MCF 10A (cell line): ENCODE measurements at places on chromosomes 6 and 20. TPM values are rescaled to one million over a fixed set of nuclear protein-coding genes. Genes with fewer than 3 reads are reported as not detected.

- H3K27me3 ChIP-seq = no peaks in the 10 kb centered on the region
- no peak overlapping the region for H3K4me3 ChIP-seq
- H3K27ac ChIP-seq = no peak overlapping the region
- peaks cover 80% of the 10 kb centered on the region for H3K36me3 ChIP-seq
- peaks cover 5% of the 10 kb centered on the region for H3K4me1 ChIP-seq
Observed at GRCh38 chr6:107870381-107870780, 46.3 kb upstream of the SCML4 start.

DNA sequence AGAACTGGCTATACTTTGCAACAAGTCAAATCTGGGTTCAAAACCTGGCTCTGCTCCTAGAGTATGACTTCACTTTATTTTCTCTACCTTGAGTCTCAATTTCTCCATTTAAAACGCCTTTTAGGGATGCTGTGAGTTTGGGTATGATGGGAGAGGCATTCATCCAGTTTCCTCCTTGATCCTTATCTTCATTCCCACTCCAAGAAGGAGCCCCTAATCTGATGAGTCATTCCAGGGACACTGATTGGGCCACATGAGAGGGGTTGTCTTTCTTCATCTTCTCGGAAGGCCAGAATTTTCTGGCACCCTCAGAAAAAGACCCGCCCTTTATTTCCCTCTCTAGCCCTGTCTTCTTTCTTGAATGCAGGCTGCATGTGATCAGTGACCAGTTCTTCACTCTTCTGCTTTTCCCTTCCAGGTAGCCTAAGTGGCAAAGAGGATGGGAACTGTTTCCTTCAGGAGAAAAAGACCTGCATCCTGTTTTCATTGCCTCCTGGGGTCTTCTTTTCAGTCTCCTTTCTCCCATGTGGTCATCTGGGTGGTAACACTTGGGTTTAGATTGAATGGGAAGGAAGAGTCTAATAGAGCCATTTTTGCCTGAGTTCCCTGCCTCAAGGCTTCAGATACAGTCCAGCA is 32.1 kb upstream of the PNRC1 start:
- H3K27ac ChIP-seq = peak overlapping the region; percentile 66
- DNase-seq = peak; percentile 49
- H3K4me3 ChIP-seq = no peak overlapping the region
- H3K36me3 ChIP-seq = no peaks in the 10 kb centered on the region
- peaks cover 23% of the 10 kb centered on the region for H3K4me1 ChIP-seq

- no peaks in the 10 kb centered on the region for H3K27me3 ChIP-seq
- no peak overlapping the region for H3K4me3 ChIP-seq
- DNase-seq = no peak
- no peak overlapping the region for H3K27ac ChIP-seq
Observed at GRCh38 chr6:119022796-119023195, 55.7 kb downstream of the FAM184A start.

GRCh38 chr6:152981219-152981618 is 1.6 kb downstream of the FBXO5 start:
- H3K4me1 ChIP-seq = peaks cover 37% of the 10 kb centered on the region
- H3K27ac ChIP-seq = peak overlapping the region; percentile 79
- peak overlapping the region; percentile 87 for H3K4me3 ChIP-seq
- H3K27me3 ChIP-seq = no peaks in the 10 kb centered on the region
- peaks cover 5% of the 10 kb centered on the region for H3K36me3 ChIP-seq

The GPR6 gene
- total RNA-seq = not detected in 2 replicates
